ENCODE measurements at places on chromosomes 2 and 18. TPM values are rescaled to one million over a fixed set of nuclear protein-coding genes. Genes with fewer than 3 reads are reported as not detected.

The VIT gene
- 0.33 TPM for total RNA-seq

The CCDC68 gene
- total RNA-seq: 13.0 TPM

The TMEM247 gene
- total RNA-seq: not detected

The ST3GAL5 gene
- total RNA-seq: 25.6 TPM

The SERPINB7 gene
- total RNA-seq: 0.36 TPM

The CD8B2 gene
- total RNA-seq: not detected

The RIT2 gene
- not detected for total RNA-seq

The ADI1 gene
- total RNA-seq: 97.7 TPM

The CD302 gene
- total RNA-seq: 25.2 TPM

The NGEF gene
- total RNA-seq: 3.2 TPM

The CFC1 gene
- 12.4 TPM for total RNA-seq

The LDAH gene
- total RNA-seq: 27.8 TPM

The ITGB6 gene
- 41.1 TPM for total RNA-seq

The DLGAP1 gene
- total RNA-seq: 3.1 TPM

The SCN7A gene
- total RNA-seq: 5.0 TPM

The WDR54 gene
- total RNA-seq: 7.1 TPM

The SOWAHC gene
- total RNA-seq: 26.2 TPM

The SDC1 gene
- 108 TPM for total RNA-seq

The LMAN1 gene
- 149 TPM for total RNA-seq

The RNU2-63P gene
- total RNA-seq: not detected

The ANTXR1 gene
- 24.5 TPM for total RNA-seq

The ATP6V1B1 gene
- 0.84 TPM for total RNA-seq

The REG1B gene
- not detected for total RNA-seq

The ZNF385B gene
- 2.4 TPM for total RNA-seq

The IL1RL1 gene
- 15.6 TPM for total RNA-seq
